ENCODE measurements at places on chromosomes 1 and 21. TPM values are rescaled to one million over a fixed set of nuclear protein-coding genes. Genes with fewer than 3 reads are reported as not detected.
A peak's percentile ranks its signal among the peaks of the same experiment; 100 is the strongest.

GRCh38 chr1:187566354-187566753, 737.6 kb downstream of the PLA2G4A start:
- no peak overlapping the region for H3K27ac ChIP-seq
- H3K36me3 ChIP-seq: no peaks in the 10 kb centered on the region
- DNase-seq: no peak
- H3K4me1 ChIP-seq: no peaks in the 10 kb centered on the region
- H3K4me3 ChIP-seq: no peak overlapping the region

EVA1C gene
- 4.6 TPM for total RNA-seq

GRCh38 chr1:67883069-67883468, 49.8 kb upstream of the GNG12 start:
- H3K27ac ChIP-seq: no peak overlapping the region
- H3K4me3 ChIP-seq: no peak overlapping the region
- no peaks in the 10 kb centered on the region for H3K27me3 ChIP-seq
- peak; percentile 94 for DNase-seq
- H3K4me1 ChIP-seq: peaks cover 9% of the 10 kb centered on the region

COL8A2 gene
- total RNA-seq: 18.5 TPM

- H3K36me3 ChIP-seq: no peaks in the 10 kb centered on the region
- no peak overlapping the region for H3K27ac ChIP-seq
- DNase-seq: no peak
- no peaks in the 10 kb centered on the region for H3K4me1 ChIP-seq
- H3K4me3 ChIP-seq: no peak overlapping the region
Observed at GRCh38 chr1:107547363-107548155, 406.7 kb downstream of the NTNG1 start.

BCL2L15 gene
- under 0.01 TPM for total RNA-seq

GRCh38 chr21:31592963-31593560, 66.4 kb upstream of the SOD1 start:
- no peak for DNase-seq
- no peak overlapping the region for H3K4me3 ChIP-seq
- no peaks in the 10 kb centered on the region for H3K4me1 ChIP-seq
- H3K27me3 ChIP-seq: no peaks in the 10 kb centered on the region

DNA sequence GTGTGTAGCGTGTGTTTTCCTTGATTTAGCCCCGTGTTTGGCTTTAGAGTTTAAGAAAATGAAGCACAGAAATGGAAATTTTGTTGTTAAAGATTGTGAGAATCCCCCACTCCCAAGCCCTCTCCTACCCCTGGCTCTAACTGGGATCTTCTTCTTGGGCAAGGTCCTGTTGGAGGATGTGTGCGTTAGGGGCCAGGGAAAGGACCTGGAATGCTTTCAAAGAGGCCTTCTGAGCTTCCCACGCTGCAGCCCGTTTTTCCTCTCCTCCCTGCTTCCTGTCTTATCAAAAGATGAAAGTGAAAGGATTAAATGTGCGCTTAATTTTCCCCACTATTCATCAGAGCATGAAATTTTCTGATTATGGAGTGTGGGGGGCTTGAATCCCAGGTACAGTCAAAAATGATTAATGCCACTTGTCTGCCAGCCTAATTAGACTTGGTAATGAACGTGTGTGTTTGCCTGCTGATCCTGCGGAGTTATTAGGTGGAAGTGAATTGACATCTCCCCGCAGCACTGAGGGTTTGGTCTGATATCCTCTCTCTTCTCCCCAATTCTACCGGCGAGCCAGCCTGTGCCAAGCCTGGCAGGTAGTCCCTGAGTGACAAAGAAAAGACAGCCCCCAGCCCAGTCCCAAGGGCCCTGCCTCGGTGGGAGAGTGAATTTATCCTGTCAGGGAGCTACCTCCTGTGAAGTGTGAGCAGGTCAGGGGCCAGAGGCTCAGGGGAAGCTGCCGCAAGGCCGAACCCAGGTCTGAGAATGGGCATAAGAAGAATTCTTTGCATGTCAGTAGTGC, 4.9 kb downstream of the RASSF5 start:
- no peak overlapping the region for H3K27ac ChIP-seq
- H3K36me3 ChIP-seq: no peaks in the 10 kb centered on the region
- no peak for DNase-seq
- peaks cover 24% of the 10 kb centered on the region for H3K4me1 ChIP-seq
- no peaks in the 10 kb centered on the region for H3K27me3 ChIP-seq
- no peak overlapping the region for H3K4me3 ChIP-seq

GRCh38 chr1:239816081-239816782, 275.5 kb upstream of the FMN2 start:
- no peak overlapping the region for H3K27ac ChIP-seq
- H3K36me3 ChIP-seq: no peaks in the 10 kb centered on the region
- H3K4me3 ChIP-seq: no peak overlapping the region
- DNase-seq: peak; percentile 77
- H3K27me3 ChIP-seq: no peaks in the 10 kb centered on the region

MEGF6 gene
- 11.6 TPM for total RNA-seq

- H3K36me3 ChIP-seq: no peaks in the 10 kb centered on the region
- H3K27ac ChIP-seq: no peak overlapping the region
- H3K27me3 ChIP-seq: no peaks in the 10 kb centered on the region
- no peaks in the 10 kb centered on the region for H3K4me1 ChIP-seq
- DNase-seq: no peak
Observed at GRCh38 chr1:81974222-81974841, 173.6 kb downstream of the ADGRL2 start.

S100A8 gene
- total RNA-seq: not detected

All from fibroblast of lung (primary cell).